Purkinje cell (primary cell): ENCODE measurements at places on chromosomes 7 and 10. TPM values are rescaled to one million over a fixed set of nuclear protein-coding genes. Genes with fewer than 3 reads are reported as not detected.

EPO gene
- polyA plus RNA-seq, result not detected in 2 replicates

CCL24 gene
- not detected in 2 replicates for polyA plus RNA-seq

HABP2 gene
- polyA plus RNA-seq, result not detected in 2 replicates

HOXA4 gene
- not detected in 2 replicates for polyA plus RNA-seq

MIOS gene
- 15.8 and 19.1 TPM in 2 replicates for polyA plus RNA-seq
